NCI-H510A (cell line): ENCODE measurements at places on chromosomes 1 and 21.
A peak's percentile ranks its signal among the peaks of the same experiment; 100 is the strongest.

DNA sequence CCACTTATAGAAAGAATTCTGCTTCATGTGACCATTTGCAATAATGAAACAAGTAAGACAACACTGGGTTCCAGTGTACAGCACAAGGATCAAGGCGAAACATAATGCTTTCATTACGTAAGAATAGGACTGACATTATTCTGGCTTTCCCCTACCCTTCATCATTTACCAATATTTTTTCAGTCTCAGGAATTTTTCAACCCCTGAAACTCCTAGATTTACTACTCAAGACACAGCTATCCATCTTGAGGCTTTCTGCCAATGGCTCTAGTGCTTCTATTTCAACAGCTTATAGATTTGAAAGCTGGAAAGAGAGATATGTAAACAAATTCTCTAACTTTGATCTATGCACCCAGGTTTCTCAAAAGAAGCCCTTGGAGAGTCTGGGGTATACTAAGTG, 48.4 kb downstream of the WLS start:
- no peak for DNase-seq

GRCh38 chr1:213656503-213656902, 331.3 kb upstream of the PROX1 start:
- DNase-seq = no peak

- no peak for DNase-seq
Observed at GRCh38 chr21:39885119-39885848, 18.0 kb downstream of the PCP4 start.

GRCh38 chr1:109499661-109500536, 6.0 kb downstream of the CYB561D1 start:
- DNase-seq = no peak

DNA sequence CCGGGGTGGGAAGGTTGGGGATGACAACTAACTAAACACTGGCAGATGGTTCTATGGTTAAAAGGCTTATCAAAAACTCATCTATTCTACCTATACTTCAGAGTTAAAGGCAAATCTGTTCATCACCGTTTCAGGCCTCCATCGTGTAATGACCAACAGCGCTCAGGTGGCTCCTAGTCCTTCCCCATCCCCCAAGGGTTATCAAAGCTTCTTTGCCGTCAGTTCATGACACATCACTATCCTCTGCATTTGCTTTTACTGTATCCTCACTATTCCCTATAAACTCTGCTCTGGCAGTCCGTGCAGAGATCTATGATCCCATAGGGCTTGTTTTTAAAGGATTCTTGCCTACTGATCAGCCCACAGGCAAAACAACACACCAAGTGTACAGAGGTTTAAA, 8.2 kb downstream of the HMGN1 start:
- DNase-seq = no peak

GRCh38 chr1:21089299-21089698, 87.4 kb downstream of the EIF4G3 start:
- no peak for DNase-seq

DNA sequence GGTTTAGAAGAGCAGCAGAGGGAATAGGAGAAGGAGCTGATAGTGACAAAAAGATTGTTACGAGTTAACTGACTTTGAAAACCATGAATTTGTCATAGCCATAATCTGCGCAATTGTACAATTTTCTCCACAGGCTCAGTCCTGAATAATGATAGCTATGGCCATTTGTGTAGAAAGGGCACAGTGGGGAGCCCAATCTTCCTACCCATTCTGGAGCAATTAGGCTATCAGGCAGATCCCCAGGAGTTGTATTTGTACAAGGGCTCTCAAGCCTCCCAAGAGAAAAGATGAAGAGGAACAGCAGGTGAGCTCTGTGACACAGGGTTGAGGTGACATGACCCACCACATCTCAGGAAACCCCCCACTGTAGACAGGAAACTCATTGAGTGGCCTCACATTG, 42.1 kb upstream of the SAMD13 start:
- DNase-seq = peak; percentile 22

DNA sequence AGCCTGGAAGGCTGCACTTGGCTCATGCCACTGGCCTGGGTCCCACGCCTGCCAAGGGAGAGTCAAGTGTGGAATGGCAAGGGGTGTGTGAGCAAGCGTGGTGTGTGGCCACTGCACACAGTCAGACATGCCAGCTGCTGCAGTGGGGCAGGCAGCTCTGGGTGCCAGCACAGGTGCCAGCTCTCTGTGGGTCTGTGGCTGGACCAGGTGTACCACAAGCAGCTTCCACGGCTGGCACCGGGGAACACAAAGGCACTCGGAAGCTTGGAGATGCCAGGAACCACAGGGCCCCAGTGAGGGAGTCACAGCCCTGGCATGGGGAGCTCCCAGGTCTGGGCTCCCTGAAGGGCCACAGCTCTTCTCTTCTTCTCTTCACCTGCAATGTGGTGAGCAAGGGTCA, 34.8 kb downstream of the ACTL8 start:
- no peak for DNase-seq

GRCh38 chr1:111204201-111204982, 3.9 kb upstream of the DENND2D start:
- DNase-seq = peak; percentile 33

DNA sequence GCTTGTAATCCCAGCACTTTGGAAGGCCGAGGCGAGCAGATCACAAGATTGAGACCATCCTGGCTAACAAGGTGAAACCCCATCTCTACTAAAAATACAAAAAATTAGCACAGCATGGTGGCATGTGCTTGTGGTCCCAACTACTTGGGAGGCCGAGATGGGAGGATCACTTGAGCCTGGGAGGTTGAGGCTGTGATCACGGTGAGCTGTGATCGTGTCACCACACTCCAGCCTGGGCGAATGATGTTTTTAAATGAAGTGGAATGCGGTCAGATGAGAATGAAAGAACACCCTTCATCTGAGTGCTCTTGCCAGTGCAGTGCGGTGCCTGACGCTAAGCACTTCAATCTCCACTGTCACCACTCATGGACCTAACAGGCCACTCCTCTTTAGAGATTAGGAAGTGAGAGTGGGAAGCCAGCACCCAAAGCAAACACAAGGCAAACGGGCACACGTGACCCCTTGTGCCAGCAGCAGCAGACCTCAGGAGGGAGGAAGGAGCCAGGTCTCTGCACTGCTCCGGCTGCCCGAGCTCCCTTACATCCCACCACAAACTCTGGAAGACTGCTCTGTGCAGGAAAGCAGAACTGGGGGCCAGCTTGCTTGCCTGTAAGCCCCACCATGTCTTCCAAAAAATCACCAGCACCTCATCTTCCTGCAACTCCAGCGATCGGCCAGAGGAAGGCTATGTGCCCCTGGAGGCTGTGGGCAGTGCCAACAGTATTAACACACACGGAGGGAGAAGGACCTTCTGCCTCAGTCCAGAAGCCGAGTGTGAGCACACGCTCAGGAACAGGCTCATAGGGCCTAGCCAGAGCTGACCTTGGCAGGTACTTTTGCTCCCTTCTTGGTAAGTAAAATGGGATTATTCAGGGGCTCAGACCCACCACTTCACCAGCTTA, 9.7 kb downstream of the CTNNBIP1 start:
- peak; percentile 100 for DNase-seq

DNA sequence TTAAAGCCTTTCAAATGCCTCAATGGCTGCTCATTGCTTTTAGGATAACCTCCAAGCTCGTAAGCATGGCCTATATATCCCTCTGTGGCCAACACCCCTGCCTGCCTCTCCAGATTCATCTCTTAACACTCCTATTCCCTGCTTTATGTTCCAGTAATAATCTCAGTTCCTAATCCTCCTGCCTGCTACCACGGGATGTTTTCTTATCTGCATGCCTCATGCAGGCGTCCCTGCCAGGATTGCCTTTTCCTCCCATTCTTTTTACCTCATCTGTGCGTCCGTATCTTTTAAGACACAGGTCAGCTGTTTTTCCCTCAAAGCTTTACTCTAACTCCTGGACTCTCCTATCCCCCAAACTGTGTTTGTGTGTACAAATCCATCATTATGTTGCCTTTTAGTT, 36.1 kb downstream of the ZBTB40 start:
- no peak for DNase-seq

GRCh38 chr21:39105341-39105765, 77.9 kb downstream of the PSMG1 start:
- DNase-seq = no peak

DNA sequence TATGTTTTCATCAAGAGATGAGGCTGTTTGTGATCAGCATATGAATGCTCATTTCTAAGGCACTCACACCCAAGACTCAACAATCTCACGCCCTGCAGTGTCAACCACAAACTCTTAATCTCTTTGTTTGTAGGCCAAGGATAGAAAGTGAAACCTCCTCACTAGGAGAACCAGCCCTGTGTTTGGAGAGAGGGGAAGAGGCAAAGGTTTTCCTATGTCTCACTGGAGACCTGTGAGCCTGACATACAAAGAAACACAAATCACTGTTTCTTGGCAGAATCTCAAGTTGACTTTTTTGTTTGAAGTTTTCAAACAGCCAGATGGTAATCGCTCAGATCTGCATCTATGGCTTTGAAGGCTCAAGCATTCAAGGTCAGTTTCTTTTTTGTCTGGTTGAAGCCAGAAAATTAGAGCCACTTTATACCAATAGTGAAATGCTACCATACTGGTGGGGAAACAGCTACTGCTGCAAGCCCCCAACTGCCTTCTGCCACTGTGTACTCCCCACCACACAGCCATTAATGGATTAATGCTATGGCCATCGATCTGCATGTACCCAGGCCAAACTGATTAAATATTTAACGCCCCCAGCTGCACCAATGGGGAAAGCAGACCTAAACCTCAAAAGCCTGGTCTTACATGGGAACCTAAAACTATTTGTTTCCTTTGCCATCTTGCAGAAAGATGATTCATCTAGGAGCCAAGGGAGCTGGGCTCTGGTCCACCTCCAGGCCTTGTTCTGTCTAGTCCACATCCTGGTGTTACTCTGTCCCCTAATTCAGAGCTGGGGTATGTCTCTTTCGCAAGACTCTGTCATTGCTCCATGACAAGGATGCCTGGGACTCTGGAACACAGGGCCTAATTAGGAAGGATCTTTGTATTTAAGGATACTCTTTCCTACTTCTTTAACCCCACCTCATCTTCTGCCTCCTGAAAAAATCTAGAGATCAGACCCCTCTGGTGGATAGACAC, 16.3 kb downstream of the PDZK1 start:
- DNase-seq = no peak

GRCh38 chr1:248924696-248925532, 18.9 kb downstream of the PGBD2 start:
- no peak for DNase-seq

GRCh38 chr1:229281339-229281926, 10.5 kb downstream of the RAB4A start:
- no peak for DNase-seq

GRCh38 chr1:198212675-198213074, 55.9 kb downstream of the NEK7 start:
- no peak for DNase-seq
